Activated T-helper 1 cell treated with anti-CD3 and anti-CD28 coated beads, Interleukin-12 subunit alpha, Interleukin-12 subunit beta, Interleukin-2, Interleukin-4 antibody, amounts not matched to agents 30 ng/mL and 10 ng/mL and 1 ng/mL, durations not matched to agents 14 hours and 24 hours and 36 hours (primary cell): ENCODE measurements at places on chromosomes 6 and 20.
A peak's percentile ranks its signal among the peaks of the same experiment; 100 is the strongest.

DNA sequence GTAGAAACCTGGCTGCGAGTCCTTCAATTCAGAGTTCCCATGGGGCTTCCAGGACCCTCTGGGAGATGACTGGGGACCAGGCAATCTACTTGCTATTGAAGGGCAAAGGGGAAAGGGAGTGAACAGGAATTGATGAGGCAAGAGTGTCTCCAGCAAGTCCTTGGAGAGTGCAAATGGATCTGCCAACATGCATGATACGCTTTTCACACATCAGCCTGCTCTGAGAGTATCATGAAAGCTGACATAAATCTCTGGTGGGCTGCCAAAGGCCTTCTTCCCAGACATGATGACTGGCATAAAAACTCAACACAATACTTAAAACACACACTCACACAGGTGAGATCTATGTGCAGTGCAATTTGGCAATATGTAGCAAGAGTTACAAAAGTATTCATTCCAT, 759.1 kb downstream of the PTPRT start:
- DNase-seq, result no peak

GRCh38 chr6:56246541-56246880, 869 bp downstream of the COL21A1 start:
- DNase-seq, result no peak

GRCh38 chr6:134888316-134888715, 61.6 kb downstream of the ALDH8A1 start:
- DNase-seq, result no peak

GRCh38 chr6:143301188-143301587, 149.3 kb downstream of the ADAT2 start:
- DNase-seq, result no peak

GRCh38 chr20:50381771-50382593, 128.2 kb upstream of the PTPN1 start:
- peak; percentile 16 for DNase-seq

GRCh38 chr6:138417493-138418117, 13.6 kb downstream of the HEBP2 start:
- DNase-seq, result no peak

DNA sequence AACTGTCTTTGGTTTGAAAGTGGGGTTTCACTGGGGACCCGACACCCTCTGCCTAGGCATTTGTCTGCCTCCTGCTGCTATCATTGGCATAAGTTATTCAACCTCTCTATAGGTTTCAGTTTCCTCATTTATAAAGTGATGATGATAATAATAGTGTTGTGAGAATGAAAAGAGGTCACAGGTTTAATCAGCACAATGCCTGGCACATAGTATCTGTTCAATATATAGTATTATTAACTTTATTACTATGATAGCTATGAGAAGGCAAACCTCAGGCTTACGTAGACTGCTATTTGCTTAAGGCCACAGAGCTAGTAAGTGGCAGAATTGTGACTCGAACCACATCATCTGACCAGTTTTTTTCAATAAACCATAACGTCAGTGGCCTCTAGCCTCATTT, 256.8 kb downstream of the CDKAL1 start:
- DNase-seq, result no peak

DNA sequence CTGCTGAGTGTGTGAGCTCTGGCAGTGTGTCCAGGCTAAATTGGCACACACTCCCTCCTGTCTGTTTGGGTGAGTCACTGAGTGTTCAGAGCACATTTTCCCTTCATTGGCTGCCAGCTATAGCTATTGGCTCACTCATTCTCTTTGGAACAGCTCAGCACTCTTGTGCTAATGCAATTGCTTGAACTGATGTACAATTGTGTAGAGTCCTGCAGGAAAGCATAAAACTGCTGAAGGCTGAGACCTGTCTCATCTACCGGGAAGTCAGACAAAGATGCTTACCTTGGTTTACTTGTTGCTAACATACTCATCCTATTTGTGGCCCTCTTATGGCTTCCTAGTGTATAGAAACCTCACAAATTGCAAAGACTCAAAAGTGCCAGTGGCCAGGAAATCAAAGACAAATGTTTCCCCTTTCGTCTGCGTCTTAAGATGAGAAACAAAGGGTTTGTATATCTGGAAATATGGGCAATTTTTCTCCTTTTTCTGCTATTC, 351.0 kb downstream of the BCKDHB start:
- DNase-seq, result no peak

DNA sequence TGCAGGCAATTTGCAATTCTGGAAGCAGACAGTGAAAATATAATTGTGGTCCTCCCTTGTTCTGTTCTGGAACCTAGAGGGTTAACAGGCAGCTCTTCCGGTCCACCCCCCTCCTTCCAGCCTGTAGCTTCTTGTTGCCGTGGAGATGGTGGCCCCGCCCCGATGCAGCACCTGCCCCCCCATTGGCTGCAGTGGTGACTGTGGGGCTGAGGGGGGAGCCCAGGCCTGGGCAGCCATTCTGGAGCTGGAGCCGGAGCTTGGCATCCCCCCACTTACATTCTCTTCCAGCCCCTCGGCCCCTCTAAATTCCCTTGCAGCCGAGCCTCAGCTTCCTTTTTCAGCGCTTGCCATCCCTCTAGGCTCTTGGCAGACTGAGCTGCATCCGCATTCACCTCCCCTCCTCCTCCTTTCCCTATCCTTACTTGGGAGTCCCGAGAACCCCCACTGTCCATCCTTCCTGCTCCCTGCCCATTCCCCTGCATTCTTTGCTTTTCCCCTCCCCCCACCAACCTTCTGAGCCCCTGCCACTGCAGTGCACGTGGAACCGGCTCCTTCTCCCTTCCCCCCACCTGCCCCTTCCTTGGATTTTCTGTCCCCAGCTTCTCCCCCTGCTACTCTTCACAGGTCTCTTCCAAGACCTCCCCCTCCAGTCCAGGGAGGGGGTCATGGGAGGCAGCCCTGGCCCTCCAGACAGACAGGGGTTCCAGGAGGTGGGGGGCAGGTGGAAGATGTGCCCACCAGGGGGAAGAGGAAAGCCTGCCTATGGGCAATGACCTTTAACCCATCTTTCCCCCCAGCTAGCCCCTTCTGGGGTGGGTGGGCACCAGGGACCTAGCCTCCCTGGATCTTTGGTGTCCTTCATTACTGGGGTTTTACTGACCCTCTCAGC, 11.4 kb downstream of the SYNGAP1 start:
- peak; percentile 75 for DNase-seq

- DNase-seq, result no peak
Observed at GRCh38 chr20:17456279-17456678, 74.9 kb downstream of the BFSP1 start.

DNA sequence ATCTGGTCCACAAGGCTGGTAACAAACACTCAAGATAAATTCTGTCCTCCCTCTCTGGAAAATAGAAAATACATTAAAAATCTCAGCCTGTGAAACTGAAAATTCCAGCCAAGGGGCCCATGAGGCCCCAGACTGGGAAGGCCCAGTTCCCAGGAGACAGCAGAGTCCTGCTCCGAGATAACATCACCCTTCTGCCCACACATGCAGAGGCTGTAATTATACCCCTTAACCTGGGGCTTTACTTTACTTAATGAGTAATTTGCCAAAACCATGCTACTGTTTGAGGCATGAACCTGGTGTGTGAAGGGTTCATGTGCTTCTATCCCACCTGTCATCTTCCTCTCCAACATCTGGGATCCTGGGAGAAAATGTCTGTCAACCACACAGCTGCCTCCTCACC, 398.9 kb upstream of the SULF2 start:
- DNase-seq, result no peak

GRCh38 chr6:34544776-34545471, 11.2 kb downstream of the SPDEF start:
- no peak for DNase-seq

GRCh38 chr20:62982124-62983075, 24.4 kb downstream of the BHLHE23 start:
- DNase-seq, result no peak

DNA sequence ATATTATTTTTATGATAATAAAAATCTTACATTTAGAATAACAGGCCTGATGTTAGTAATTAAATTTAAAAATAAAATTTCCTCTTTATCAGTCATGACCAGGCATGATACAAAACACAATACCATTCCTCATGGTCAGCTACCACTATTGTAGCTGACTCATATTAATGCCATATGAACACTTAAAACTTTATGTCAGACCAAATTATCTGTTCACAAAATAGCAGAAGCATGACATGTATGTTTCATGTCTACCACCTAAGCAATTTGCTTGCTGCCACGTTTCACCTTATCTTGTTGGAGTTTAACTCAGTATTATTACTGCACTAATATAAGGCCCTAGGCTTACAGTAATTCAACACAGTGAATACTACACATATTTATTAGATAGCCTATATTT, 65.7 kb downstream of the HTR1B start:
- no peak for DNase-seq
